ENCODE measurements at places on chromosomes 5 and 9. TPM values are rescaled to one million over a fixed set of nuclear protein-coding genes. Genes with fewer than 3 reads are reported as not detected.

LCN2 gene
- total RNA-seq: 191 TPM

DNA sequence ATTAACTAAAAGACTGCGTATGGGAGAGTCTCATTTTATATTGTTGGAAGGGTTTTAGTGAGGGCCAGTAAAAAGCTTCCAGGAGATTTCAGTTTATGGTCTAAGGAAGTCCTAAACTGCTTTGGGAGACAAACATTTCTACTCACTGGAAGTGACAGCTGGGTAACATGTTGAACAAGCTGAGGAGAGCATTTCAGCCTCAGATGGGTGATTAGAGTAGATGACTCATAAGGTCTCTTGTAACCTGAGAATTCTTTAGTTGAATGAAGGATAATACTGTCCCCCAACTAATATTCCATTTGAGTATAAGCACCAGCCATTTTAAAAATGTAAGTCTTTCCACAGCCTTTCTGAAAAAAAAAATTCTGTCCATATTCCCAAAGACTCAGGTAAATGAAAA, 218.0 kb upstream of the C9orf72 start:
- no peak for DNase-seq

DNA sequence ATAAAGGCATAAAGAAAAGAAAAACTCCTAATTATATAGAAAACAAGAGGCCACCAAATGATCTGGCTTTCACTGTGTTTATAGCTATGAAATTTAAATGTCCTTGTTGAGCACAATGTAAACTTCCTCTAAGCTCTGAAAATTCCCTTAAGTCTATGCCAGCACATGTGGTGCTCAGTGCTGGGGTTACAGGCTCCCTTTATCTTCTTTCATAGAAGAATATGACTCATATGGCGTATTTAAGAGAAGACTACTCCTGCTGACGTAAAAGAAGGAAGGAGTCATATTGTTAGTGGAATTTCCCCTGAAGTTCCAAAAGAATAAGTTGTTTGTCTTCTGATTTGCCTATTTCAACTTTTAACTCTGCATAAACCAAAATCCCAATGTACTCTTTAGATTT, 30.4 kb downstream of the RNF145 start:
- no peak for DNase-seq

GRCh38 chr5:133870661-133871060, 97.8 kb downstream of the C5orf15 start:
- no peak for DNase-seq

COL5A1 gene
- 97.4 TPM for total RNA-seq

- DNase-seq: peak; percentile 79
These were observed at the start of gene ANKS6 for GRCh38 chr9:98796364-98797101. Gene ANKS6, minus strand, starts transcription at chr9:98796555. Its CDS starts 64 bp downstream, at chr9:98796491.

FIBCD1 gene
- not detected for total RNA-seq

FAM81B gene
- not detected for total RNA-seq

MACIR gene
- total RNA-seq: 4.1 TPM

ASTN2 gene
- 10.2 TPM for total RNA-seq

- DNase-seq: no peak
These were observed 12.4 kb downstream of the HNRNPAB start for GRCh38 chr5:178216779-178217178.

EGFLAM gene
- 0.70 TPM for total RNA-seq

- no peak for DNase-seq
These were observed 153.4 kb upstream of the ADAMTS19 start for GRCh38 chr5:129306725-129307124.

GRCh38 chr5:136717917-136718316, 352.6 kb upstream of the TRPC7 start:
- DNase-seq: no peak

DNA sequence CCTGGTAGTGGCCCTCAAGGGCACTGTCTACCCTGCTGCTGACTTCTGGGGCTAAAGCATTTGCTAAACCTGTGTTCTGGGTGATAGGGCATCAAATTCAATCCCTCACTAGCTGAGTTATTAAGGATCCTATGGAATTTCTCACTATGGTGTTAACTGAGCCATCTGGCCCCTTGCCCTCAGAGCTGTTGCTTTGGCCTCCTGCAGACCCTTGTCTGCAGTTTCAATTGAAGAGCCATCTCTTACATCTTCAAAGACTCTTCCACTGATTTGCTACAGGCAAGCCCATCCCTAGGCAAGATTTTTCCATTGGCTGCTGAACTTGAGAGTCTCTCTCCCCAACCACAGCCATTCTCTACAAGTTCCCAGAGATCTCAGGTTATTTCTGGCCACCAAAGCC, 418.2 kb downstream of the ZNF608 start:
- no peak for DNase-seq

NELFB gene
- total RNA-seq: 49.2 TPM

ABO gene
- 197 TPM for total RNA-seq

- DNase-seq: no peak
These were observed 97.7 kb upstream of the SMARCA2 start for GRCh38 chr9:1917396-1917935.

- no peak for DNase-seq
These were observed 44.9 kb upstream of the ADAMTSL1 start for GRCh38 chr9:18429070-18429469.

PTCH1 gene
- 30.5 TPM for total RNA-seq

DNA sequence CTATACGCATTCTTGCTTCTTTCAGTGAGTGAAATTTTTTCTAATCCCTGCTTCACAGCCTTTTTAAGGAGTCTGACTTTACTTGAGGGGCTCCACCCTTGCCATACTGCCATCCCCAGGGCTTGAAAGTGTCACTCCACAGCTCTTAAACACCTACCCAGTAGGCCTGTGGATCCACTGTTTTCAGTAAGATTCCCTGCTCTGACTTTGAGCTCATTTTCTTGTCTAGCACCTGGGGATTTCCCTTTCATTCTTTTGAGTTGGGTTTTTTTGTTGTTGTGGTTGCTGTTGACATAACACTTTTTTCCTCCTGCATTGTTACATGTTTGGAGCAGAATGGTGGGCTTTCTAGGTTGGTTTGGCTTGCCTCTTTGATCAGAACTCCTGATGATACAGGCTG, 23.6 kb downstream of the SREK1IP1 start:
- no peak for DNase-seq

FCN1 gene
- 2.5 TPM for total RNA-seq

- DNase-seq: no peak
These were observed 101.4 kb downstream of the ARHGAP26 start for GRCh38 chr5:142871363-142872193.

- no peak for DNase-seq
These were observed 58.7 kb upstream of the GPR151 start for GRCh38 chr5:146574713-146575112.

DNA sequence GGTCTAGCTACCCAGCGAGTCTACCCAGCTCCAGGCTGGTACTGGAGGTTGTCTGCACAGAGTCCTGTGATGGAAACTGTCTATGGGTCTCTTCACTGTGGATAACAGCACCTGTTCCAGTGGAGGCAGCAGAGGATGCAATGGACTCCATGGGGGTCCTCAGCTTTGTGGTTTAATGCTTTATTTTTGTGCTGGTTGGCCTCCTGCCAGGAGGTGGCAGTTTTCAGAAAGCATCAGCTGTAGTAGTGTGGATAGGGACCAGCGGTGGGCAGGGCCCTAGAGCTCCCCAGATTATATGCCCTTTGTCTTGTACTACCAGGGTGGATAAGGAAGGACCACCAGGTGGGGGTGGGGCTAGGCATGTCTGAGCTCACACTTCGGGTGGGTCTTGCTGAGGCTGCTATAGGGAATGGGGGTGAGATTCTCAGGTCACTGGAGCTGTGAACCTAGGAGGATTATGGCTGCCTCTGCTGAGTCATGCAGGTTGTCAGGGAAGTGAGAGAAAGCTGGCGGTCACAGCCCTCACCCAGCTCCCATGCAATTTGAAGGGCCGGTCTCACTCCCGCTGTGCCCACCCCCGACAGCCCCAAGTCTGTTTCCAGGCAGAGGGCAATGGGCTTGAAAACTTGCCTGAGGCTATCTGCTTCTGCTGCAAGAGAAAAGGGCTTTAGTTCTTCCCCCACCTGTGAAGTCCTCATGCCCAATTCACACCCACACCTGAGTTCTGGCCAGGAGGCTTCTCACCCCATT, 397.1 kb downstream of the TLE1 start:
- DNase-seq: no peak
